ENCODE measurements at places on chromosomes 2 and 18.
A peak's percentile ranks its signal among the peaks of the same experiment; 100 is the strongest.

DNA sequence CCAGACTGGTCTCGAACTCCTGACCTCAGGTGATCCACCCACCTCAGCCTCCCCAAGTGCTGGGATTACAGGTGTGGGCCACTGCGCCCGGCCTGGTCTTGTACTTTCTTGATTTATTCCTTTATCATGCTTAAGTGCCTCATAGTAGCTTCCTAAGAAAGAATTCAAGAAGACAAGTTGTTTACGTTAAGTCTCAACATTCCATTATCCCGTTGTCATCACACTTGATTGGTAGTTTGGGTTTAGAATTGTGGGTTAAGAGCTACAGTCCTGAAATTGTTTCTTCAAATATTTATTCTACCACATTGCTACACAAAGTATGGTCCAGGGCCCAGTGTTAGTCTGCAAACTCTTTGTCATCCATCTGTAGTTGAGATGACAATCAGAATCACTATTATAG lies 194.0 kb downstream of the VWC2L start:
- DNase-seq = no peak

DNA sequence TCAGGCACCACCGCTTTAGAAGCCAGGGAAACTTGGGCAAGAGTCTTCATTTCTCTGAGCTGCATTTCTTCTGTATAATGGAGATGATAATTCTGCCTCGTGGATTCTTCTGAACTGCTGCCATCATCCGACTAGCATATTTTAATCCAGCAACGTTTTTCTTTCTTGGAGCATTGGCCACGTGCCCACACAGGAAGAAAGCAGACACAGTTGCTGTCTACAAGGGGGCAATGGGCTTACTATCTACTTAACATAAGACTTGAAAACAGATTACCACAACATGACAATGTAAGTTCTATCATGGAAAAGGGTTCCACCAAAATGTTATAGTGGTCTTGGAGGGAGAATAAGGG lies 176.5 kb downstream of the FAM210A start:
- peak; percentile 25 for DNase-seq

DNA sequence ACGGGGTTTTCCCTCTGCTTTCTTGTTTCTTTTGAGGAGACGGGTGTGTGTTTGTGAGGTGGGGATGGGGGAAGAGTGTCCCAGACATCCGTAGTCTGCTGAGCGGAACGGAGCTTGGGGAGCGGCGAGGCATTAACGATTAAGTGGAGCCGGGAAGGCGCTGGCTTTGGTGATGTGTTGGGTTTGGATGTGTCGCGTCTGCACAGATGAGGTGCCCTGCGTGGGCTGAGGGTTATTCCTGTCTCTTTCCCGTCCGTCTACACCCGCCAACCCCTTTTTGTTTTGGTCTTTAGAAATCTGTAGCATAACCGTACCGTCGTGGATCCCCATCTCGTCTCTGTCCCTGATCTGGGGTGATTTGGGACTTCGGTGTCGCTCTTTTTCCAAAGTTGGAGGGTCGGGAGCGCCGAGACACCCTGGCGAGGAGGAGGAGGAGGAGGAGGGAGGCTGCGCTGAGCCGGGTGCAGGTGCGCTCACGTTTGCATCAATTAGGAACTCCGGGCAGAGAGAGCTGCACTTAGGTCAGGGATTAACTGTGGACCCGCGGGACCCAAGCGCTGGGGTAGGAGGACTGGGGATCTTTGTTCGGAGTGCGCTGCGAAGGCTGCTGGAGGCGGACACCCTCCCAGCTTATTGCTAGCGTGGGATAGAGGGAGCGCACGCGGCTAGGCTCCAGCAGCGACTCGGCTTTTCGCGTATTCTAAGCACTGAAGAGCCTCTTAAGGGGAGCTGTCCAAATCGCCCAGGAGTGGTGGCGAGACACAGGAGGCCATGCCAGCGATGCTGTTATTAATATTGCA lies 720.3 kb downstream of the DPP10 start:
- no peak for DNase-seq

DNA sequence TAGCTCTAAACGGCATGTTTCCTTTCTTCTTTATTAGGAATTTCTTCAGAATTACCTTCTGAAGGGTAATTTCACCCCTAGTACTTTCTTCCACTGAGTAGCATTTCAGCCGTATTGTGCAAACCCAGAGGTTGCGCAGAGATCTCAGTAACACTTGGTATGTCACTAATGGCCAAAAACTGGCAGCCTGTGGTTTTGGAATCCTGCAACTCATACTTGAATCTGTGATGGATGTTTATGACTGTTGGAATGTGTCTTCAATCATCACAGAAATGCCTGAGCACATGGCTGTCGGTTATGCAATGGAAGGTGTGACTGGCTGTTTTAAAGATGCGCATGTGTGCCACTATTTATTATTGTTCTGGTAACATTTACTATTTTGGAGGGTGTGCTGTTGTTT lies 100.0 kb downstream of the COLEC12 start:
- DNase-seq = no peak
